ENCODE measurements at places on chromosomes 6 and 20.

- DNase-seq: no peak
Observed at GRCh38 chr6:169324656-169325459, 71.2 kb upstream of the THBS2 start.

- DNase-seq: no peak
Observed at GRCh38 chr6:159908535-159908934, 17.7 kb downstream of the MAS1 start.

- no peak for DNase-seq
Observed at GRCh38 chr6:143884216-143884900, 20.1 kb downstream of the ZC2HC1B start.

DNA sequence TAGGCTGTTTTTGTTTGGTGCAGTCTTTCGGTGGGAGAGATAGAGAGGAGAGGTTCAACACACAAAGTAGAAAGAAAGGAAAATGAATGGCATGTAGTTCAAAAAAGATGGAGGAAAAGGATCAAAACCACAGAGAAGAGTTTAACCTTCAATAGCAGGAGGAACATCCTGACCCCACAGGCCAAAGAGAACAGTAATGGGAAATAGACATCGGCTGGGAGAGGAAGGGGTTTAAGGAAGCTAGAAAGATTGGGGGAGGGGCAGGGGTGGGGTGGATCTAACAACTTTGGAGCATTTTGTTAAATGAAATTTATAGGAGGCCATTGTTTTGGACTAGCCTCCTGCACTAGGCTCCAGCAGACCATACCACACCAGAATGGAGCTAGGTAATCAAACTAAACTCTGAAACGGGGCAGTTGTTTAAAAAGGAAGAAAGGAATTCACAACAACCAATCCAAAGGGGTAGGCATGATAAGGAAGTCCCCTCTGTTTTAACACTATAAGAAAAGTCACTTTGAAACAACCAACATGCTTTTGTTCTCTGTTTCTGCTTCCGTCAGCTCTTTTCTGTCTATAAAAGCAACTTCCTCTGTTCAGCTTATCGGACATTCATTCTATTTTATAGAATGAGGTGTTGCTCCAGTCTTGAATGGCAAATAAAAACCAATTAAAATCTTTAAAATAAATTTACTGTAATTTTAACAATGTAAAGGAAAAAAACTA is 82.6 kb downstream of the EPB41L2 start:
- DNase-seq: no peak

- DNase-seq: no peak
Observed at GRCh38 chr6:33237741-33238140, 29.4 kb downstream of the RING1 start.
